ENCODE measurements at places on chromosomes 5 and 9. TPM values are rescaled to one million over a fixed set of nuclear protein-coding genes. Genes with fewer than 3 reads are reported as not detected.
A peak's percentile ranks its signal among the peaks of the same experiment; 100 is the strongest.

Gene FOXI1
- not detected for total RNA-seq

Gene BNC2
- total RNA-seq = 2.9 TPM

DNA sequence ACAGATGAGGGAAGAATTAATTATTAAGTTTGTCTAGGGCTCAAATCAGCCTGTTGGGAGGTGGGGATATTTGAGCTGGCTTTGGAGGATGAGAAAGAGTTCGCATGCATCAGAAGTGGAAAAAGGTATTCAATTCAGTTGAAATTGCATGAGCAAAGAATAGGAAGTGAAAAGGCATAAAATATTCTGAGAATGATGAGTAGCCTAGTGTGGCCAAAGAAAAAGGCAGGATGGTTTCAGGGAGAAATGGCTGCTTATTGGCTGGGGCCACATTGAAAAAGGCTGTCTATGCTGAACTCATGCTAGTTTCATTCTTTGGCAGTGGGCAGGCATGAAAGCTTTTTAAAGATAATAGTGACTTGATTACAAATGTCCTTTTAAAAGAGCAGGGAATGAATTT, 235.4 kb upstream of the RIOK2 start:
- DNase-seq = no peak
- no peaks in the 10 kb centered on the region for H3K4me1 ChIP-seq
- no peak overlapping the region for H3K4me3 ChIP-seq
- no peaks in the 10 kb centered on the region for H3K27me3 ChIP-seq
- H3K36me3 ChIP-seq = no peaks in the 10 kb centered on the region

DNA sequence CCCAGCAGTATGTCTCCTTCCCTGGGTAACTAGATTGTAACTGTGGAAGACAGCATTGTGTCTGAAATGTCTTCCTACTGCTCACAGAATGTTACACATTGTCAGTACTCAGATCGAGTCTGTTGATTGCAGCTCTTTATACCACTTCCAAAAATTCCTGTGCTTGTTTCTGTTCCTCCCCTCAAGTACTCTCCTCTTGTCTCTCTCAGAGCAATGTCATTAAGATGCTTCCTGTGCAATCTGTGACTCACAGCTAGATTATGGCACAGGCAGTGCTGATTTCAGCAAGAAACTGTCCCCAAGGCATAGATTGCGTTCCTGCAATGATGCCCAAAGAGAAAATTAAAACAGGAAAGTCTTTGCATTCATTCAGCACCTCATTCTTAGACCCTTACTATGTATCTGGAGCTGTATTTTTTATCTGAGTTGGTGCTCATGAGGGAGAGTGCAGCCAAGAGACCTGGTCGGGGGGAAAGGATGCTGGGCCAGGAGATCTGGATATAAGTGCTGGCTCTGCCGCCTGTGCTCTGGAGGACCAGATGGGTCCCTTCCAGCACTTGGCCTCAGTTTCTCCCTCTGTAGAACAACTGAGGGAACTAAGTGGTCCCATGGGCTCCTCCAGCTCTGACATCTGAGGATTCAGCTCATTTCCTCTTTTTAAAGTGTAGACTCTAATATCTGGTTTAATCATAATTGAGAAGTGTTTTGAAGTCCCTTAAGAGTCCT, 40.8 kb upstream of the GNPDA1 start:
- no peaks in the 10 kb centered on the region for H3K27me3 ChIP-seq
- H3K4me1 ChIP-seq = peaks cover 40% of the 10 kb centered on the region
- H3K36me3 ChIP-seq = no peaks in the 10 kb centered on the region
- no peak overlapping the region for H3K4me3 ChIP-seq

DNA sequence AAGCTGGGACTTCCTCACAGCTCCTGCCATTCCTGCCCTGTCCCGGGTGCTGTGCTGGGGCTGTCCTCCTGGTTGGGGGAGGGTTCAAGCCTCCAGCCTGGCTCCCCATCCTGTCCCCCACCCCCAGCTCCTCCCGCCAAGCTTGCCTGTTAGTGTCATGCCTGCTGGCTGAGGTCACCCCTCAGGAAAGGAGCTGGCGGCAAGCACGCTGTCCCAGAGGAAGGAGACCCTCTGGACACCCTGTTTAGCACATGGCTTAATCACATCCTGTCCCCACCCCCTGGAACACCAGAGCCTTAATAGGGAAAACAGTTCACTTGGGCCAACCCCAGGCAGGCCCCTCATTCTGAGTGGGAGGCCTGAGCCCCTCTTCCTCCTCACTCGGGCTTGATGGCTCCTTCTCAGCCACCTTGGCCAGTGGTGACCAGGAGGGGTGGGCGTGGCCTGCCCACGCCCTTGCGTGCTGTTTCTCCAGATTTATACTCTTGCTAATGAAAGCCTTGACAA, 9.2 kb upstream of the PHYHD1 start:
- peak overlapping the region; percentile 7 for H3K4me3 ChIP-seq
- DNase-seq = peak; percentile 81
- H3K36me3 ChIP-seq = peaks cover 15% of the 10 kb centered on the region
- H3K4me1 ChIP-seq = peaks cover 44% of the 10 kb centered on the region
- no peaks in the 10 kb centered on the region for H3K27me3 ChIP-seq

DNA sequence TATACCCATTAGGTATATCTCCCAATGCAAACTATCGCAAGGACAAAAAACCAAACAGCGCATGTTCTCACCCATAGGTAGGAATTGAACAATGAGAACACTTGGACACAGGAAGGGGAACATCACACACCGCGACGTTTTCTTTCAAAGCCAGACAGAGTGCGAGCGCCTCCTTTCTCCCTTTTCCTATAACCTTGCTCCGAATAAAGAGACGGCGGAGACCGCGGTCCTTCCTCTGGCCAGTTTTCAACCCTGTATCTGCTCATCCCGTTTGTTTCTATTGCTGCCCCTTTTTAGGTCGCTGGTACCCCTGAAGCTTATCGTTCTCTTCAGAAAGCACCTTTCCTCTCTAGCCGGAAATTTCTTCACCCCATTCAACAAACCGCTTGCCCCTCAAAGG, 1.3 kb downstream of the LVRN start:
- DNase-seq = no peak
- H3K27ac ChIP-seq = no peak overlapping the region
- H3K36me3 ChIP-seq = no peaks in the 10 kb centered on the region
- no peaks in the 10 kb centered on the region for H3K4me1 ChIP-seq
- no peaks in the 10 kb centered on the region for H3K27me3 ChIP-seq

- no peaks in the 10 kb centered on the region for H3K36me3 ChIP-seq
- 0 out of 2 replicates have a peak, but pooled peaks cover 3% of the 10 kb centered on the region for H3K27me3 ChIP-seq
- H3K4me1 ChIP-seq = no peaks in the 10 kb centered on the region
- H3K27ac ChIP-seq = no peak overlapping the region
- DNase-seq = no peak
These were observed 176.4 kb downstream of the XRCC4 start for GRCh38 chr5:83253720-83254119.

GRCh38 chr5:91272858-91273257, 110.3 kb downstream of the ARRDC3 start:
- no peaks in the 10 kb centered on the region for H3K27me3 ChIP-seq
- H3K4me3 ChIP-seq = no peak overlapping the region
- no peak for DNase-seq
- H3K4me1 ChIP-seq = peaks cover 7% of the 10 kb centered on the region

DNA sequence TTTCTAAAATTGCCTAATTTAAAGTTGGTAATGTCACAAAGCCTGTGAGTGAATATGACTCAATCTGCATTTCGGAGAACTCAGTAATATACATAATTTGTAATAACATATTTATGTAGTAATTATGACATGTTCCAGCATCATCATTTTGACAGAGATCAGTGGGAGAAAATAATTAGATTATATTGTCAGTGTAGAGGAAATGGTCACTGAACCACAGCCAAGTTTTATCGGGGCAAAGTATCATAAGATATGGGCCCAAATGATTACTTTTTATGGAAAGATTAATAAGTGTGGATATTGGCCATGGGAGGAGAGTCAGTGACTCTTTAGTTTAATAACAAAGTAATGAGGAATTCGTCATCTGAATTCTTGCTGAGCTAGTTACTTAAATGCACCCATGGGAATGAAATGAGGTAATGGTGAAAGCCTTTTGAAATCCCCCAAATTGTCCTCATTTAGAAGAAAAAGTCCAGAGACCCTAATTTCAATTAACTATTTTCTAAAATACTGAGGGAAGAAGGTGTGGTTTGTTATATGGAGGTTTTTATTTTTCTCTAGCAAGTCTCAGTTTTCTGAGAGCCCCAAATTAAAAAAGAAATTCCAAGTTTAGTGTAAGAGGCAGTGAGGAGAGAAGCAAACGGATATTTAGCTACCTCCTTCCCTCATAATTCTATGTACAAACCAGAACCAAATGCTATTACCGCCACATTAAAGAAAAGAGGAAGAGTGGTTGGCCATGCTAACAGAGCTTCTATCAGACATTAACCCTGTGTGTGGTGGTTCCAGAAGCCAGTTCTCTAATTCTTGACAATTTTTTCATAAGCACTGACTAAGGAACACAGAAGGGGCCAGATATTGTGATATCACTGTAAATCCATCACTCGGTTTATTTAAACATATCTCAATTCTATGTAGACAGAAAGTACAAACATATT, 37.7 kb upstream of the MRPS30 start:
- no peak for DNase-seq
- H3K4me3 ChIP-seq = no peak overlapping the region
- no peaks in the 10 kb centered on the region for H3K4me1 ChIP-seq
- no peaks in the 10 kb centered on the region for H3K27me3 ChIP-seq

DNA sequence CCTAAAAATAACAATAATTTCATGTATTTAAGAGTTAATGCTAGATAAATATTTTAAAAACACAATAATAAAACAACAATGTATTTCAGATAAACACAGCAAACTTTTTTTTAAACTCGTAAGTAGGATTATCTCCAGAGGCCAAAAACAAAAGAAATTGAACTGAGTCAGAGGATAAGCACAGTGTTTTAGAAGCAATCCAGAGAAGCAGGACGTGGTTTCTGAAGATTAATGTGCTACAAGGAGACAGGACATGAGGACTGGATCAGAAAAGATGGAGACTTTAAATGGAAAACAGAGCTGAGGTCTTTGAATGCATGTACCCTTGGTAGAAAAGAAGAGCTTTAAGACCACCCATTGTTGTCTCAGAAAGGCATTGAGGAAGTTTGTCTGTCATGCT, 491.2 kb upstream of the TLE4 start:
- H3K4me3 ChIP-seq = no peak overlapping the region
- H3K4me1 ChIP-seq = no peaks in the 10 kb centered on the region
- no peaks in the 10 kb centered on the region for H3K36me3 ChIP-seq
- H3K27me3 ChIP-seq = no peaks in the 10 kb centered on the region

DNA sequence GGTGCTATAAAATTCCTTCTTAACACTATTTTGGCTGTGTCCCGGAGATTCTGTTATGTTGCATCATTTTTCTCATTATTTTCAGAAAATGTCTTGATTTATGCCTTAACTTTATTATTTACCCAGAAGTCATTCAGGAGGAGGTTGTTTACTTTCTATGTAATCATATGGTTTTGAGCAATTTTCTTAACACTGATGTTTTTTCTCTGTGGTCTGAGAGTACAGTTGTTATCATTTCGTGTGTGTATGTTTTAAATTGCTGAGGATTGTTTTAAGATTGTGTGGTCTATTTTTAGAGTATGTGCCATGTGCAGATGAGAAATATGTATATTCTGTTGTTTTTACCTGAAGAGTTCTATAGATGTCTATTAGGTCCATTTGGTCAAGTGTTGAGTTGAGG, 498.1 kb upstream of the ZNF608 start:
- H3K27ac ChIP-seq = no peak overlapping the region
- no peaks in the 10 kb centered on the region for H3K27me3 ChIP-seq
- H3K4me3 ChIP-seq = no peak overlapping the region
- H3K36me3 ChIP-seq = no peaks in the 10 kb centered on the region
- no peak for DNase-seq

- no peak overlapping the region for H3K4me3 ChIP-seq
- H3K27ac ChIP-seq = no peak overlapping the region
- no peaks in the 10 kb centered on the region for H3K36me3 ChIP-seq
- H3K27me3 ChIP-seq = no peaks in the 10 kb centered on the region
These were observed 84.8 kb downstream of the MVB12B start for GRCh38 chr9:126411225-126411947.

DNA sequence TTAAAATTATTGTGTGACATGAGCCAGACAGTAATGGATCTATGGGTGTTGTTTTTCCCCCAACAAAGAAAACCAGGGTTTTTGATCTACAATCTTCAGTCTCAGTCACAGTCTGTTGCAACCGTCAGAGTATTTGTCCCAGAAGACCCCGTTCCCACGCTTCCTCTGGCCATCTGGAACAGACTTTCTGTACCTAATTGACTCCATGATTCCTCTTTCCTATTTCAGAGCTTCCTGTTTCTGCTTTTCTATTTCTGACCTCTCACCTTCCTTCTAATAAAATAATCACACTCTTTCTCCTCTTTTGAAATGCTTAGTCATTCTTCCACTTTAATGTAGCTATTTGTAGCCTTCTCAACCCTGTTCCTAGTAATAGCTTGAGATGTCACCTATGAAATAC, 1044.8 kb downstream of the DTWD2 start:
- H3K27me3 ChIP-seq = no peaks in the 10 kb centered on the region
- no peaks in the 10 kb centered on the region for H3K4me1 ChIP-seq
- no peak overlapping the region for H3K4me3 ChIP-seq
- DNase-seq = no peak

- H3K36me3 ChIP-seq = no peaks in the 10 kb centered on the region
- H3K27me3 ChIP-seq = no peaks in the 10 kb centered on the region
- DNase-seq = peak; percentile 37
- no peak overlapping the region for H3K27ac ChIP-seq
These were observed 256.5 kb upstream of the ZNF608 start for GRCh38 chr5:125002727-125003598.

GRCh38 chr9:87034841-87035240, 87.5 kb upstream of the GAS1 start:
- peaks cover 6% of the 10 kb centered on the region for H3K4me1 ChIP-seq
- no peaks in the 10 kb centered on the region for H3K36me3 ChIP-seq
- no peak for DNase-seq
- no peak overlapping the region for H3K4me3 ChIP-seq
- no peaks in the 10 kb centered on the region for H3K27me3 ChIP-seq
- H3K27ac ChIP-seq = no peak overlapping the region

All from PC-9 (cell line).